ENCODE measurements at places on chromosomes 4 and X. TPM values are rescaled to one million over a fixed set of nuclear protein-coding genes. Genes with fewer than 3 reads are reported as not detected.

DNA sequence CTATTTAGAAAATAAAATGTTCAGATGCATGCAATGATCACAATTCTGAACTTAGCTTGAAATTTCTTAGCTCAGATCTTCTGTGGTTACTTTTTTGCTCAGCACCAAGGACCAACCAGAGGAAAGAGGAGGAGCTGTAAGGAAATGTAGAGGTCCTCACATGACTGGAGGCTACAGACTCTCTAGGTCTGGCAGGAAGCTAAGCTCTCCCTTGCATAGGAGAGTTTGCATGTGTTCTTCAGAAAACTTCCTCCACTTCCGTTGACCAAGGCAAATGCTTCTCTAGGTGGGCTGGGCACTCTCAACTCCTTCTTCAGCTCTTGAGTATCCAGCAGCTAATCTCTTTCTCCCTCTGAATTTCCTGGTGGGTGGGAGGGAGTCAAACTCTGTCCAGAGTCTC is 119.6 kb downstream of the BTC start:
- DNase-seq: no peak

- DNase-seq: no peak
Observed at GRCh38 chr4:139844057-139844456, 178.4 kb downstream of the MGST2 start.

- peak; percentile 70 for DNase-seq
Observed at GRCh38 chrX:150212672-150213480, 150.2 kb upstream of the MAMLD1 start.

DNA sequence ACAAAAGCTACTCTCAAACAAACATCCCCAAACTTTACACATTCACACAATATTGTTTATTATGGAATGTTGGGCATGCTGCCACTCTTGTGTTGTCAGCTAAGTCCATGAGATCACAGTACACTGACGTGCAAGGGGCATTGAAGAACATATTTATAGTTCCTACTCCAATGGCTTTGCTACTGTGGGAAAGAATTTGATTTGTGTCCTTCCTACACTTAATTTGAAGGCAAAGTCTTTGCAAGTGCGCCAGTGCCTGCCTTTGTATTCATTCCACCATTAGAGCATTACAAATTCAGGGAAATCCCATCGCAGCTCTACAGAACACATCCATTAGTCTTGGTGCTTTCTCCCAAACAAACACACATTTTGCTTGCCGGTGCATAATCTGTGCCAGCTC is 45.4 kb upstream of the FTHL17 start:
- no peak for DNase-seq

GRCh38 chrX:40612511-40612910 is 10.7 kb upstream of the MPC1L start:
- DNase-seq: no peak

DNA sequence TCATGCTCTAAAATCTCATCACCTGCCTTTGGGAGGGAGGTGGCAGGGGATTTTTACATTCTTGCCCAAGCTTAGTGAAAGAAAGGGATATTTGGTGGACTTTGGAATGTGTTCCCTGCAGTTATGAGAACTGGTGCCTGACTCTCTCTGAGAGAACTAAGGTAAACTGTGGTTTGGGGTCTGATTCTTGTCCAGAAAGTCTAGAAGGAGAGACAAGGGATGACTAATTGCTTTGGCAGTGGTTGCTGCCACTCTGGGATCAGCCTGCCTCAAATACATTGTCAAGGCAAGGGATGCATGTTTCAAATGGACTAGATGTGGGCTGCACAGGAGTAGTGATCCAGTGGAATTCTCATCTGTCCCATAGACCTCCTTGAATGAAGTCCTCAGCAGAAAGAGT is 115.2 kb downstream of the DDIT4L start:
- DNase-seq: no peak

- DNase-seq: no peak
Observed at GRCh38 chr4:139863531-139863930, 197.9 kb downstream of the MGST2 start.

- DNase-seq: no peak
Observed at GRCh38 chrX:121635141-121635540, 587.7 kb downstream of the GLUD2 start.

- DNase-seq: peak; percentile 80
Observed at GRCh38 chrX:334971-335757, 16.6 kb upstream of the GTPBP6 start.

GRCh38 chr4:153259661-153260060 is 55.4 kb downstream of the TRIM2 start:
- DNase-seq: no peak

DNA sequence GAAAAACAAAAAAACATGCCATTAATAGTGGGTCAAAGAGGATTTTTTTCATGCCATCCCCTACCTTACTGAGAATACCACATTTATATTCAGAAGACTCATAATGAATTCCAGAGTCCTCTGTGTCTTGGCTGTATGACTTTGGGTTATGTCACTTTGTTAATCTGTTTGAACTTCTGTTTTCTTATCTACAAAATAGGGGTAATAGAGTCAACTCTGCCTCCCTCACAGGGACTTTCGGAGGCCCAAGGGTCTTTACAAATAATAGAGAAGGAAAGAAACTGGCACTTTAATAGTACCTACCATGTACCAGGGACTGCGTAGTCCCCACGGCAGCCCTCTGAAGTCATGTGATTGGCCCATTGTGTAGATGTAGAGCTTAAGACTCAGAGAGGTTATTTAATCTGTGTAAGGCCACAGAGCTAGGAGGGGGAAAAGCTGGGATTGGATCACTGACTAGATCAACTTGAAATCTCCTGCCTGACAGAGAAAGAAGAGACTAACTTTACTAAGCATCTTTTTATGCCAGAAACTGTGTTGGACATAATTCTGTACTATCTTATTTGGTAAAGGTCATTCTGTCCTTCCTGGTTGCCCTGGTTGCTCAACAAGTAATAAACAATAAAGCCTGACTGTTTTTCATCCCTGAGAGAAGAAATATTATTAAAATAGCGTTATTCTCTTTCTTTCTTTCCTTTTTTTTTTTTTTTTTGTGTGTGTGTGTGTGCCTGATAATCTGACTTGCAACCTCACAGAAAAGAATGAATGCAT is 59.6 kb downstream of the NFKB1 start:
- no peak for DNase-seq

DNA sequence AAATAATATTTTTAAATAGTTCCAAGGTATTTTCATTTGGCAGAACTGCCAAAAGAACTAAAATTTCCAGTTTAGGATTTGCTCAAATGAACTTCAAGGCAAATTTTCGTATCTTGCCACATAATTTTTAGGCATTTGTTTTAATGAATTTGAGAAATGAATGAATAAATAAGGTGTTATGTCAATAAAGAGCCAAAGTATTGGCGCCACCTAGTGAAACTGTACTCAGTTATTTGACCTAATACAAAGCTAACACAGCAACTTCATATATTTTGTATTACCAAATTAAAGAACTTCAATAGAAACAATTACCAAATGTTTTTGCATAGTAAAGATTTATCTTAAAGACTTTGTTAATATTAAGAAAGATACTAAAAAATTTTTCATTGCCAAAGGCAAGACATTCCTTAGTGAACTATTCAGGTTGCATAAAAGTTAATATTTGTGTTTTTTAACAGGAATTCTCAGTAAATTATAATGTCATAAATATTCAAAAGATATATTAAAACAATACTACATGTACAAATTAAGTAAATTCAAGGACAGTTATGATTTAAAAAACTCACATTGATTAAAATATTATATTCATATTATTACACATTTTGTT is 50.3 kb downstream of the STPG2 start:
- no peak for DNase-seq

DNA sequence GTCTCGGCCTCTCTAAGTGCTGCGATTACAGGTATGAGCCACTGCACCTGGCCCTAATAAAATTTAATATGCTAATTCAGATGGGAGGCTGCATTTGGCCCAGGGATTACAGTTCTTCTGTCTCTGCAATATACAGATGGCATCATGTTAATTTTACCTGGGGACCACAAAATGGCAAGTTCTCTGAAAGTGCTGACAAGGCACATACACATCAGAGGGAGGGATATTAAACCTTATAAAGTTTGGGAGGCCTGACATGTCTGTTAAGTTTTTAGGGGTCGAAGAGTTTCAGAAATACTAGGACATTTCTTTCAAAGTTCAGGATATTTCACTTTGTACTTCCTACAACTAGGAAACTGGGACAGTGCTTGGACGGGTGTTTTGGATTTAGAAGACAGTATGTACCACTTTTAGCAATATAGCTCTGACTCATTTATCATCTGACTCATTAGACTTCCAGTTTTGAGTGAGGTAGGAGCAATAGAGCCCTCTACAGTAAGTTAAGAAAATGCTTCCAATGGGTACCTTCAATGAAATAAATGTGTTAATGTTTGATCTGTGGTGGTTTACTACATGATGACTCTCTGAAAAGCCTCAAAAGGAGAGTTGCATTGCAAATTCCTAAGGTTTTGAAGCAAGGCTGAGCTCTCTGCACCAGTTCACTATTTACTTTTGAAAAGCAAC is 981.0 kb upstream of the HS3ST1 start:
- DNase-seq: no peak

- DNase-seq: no peak
Observed at GRCh38 chrX:132364313-132364712, 124.5 kb downstream of the MBNL3 start.

DNA sequence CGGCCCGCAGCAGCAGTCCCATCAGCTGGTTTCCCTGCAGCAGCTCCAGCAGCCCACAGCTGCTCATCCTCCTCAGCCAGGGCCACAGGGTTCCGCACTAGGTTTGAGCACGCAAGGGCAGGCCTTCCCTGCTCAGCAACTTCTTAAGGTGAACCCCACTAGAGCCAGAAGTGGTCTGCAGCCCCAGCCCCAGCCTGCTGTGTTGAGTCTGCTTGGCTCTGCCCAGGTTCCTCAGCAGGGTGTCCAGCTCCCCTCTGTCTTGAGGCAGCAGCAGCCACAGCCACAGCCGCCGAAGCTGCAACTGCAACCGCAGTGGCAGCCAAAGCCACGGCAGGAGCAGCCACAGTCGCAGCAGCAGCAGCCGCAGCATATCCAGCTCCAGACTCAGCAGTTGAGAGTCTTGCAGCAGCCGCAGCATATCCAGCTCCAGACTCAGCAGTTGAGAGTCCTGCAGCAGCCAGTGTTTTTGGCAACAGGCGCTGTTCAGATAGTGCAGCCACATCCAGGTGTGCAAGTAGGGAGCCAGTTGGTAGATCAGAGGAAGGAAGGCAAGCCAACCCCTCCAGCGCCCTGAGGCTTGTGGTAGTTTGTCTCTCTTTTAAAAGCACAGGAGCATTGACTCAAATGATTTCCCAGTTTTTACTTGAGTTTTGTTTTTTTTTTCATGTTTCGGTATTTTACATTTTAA is 4.6 kb downstream of the SUPT20HL1 start:
- DNase-seq: no peak

- no peak for DNase-seq
Observed at GRCh38 chrX:31423609-31424189, 351.9 kb upstream of the FTHL17 start.

GRCh38 chrX:136896121-136896914 is 15.8 kb upstream of the RBMX start:
- no peak for DNase-seq

GRCh38 chrX:86047936-86048280 is 550 bp upstream of the CHM start:
- no peak for DNase-seq

Gene SLC49A3
- total RNA-seq: 9.3 TPM

Gene HSFX1
- total RNA-seq: 1.4 TPM

Gene PCDH18
- 33.7 TPM for total RNA-seq

Gene SAGE1
- total RNA-seq: not detected

Data from posterior vena cava (tissue), 2 donors.